ENCODE measurements at places on chromosomes 4 and X. TPM values are rescaled to one million over a fixed set of nuclear protein-coding genes. Genes with fewer than 3 reads are reported as not detected.

DNA sequence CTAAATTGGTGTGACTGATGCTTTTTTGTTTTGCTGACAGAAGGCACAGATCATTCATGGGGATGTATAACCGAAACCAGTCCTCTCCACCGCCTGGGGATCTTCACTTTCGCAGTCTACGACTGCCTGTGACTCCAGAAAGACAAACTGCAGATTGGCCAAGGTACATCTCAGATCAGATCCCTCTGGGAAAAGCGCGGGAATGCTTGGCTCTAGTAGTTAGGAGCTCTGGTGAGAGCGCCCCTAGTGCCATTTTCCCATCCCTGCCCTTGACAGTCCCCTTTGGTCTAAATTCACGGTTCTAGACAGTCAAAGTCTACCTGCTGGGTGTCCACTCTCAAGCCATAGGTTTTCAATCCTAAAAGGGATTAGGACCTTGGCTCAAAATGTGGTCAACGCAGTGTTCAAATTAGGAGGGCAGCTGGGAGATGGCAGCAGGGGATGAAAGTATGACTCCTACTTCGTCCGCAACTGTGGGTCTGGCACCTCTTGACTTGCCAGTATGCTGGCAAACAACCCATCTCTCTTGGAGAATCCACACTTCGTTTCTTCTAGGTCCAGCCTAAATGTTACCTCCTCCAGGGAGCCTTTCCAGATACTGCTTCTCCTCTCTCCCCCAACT, 6.9 kb upstream of the HAND2 start:
- DNase-seq = no peak

DNA sequence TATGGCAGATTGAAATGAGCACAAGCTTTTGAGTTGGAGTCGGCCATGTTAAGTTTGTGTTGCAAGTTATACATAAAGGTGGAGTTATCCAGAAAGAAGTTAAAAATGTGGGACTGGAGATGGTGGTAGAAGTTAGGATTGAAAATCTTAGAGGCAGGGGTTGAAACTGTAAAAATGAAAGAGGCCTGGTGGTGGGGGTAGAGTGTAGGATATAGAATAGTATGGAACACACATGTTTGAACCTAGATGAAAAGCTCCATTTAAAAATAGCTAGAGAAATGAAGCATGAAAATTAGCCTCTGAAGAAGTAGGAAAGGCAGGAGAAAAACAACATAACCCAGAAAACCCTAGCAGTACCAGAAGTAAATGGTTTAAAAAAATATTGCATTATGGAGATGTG, 131.8 kb upstream of the ENPEP start:
- no peak for DNase-seq

- DNase-seq = no peak
Observed at GRCh38 chr4:5037553-5038551, 13.4 kb upstream of the STK32B start.

- DNase-seq = no peak
Observed at GRCh38 chrX:129792586-129793291, 13.0 kb downstream of the SASH3 start.

DNA sequence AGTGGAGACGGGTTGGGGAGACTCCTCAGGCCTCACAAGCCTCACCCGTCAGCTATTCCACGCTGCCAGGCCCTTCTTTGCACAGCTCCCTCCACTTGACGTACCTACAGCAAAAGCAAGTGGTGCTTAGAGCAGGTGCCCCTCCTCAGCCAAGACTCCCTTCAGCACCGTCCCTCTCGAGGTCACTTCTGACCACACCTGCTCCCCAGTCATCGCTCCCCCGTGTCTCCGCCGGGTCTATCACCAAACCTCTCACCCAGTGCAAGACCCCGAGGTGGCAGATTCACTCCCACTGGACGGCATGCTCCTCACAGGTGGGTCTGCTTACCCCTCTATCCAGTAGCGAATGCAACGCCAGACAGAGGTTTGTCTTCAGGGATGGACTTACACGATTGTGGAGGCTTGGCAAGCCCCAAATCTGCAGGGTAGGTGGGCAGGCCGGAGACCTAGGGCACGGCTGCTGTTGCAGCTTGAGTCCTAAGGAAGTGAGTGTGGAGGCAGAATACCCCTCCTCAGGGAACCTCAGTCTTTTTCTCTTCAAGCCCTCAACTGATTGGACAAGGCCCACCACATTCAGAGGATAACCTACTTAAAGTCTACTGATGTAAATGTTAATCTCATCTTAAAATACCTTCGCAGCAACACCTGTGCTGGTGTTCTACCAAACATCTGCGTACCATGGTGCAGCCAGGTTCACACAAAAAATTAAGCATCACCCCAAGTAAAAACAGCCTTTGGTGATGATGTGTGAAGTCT, 14.5 kb upstream of the HELT start:
- no peak for DNase-seq

DNA sequence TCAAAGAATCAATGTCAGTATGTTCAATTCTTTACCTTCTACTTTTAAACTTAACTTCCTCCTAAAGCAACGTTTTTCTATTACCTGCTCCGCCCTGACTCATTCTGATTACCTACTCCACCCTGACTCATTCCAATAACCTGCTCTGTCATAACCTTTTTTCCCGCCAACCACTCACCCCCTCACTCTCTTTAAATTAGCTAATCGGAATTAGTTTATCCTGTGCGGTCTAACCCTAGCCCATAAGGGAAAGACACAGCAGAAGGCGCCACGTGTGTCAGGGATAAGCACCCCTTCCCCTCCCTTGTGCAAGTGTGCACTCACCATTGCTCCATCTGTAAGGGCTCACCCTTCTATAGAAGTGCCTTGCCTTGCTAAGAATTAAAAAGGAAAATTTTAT, 64.4 kb downstream of the EIF4E start:
- DNase-seq = no peak

DNA sequence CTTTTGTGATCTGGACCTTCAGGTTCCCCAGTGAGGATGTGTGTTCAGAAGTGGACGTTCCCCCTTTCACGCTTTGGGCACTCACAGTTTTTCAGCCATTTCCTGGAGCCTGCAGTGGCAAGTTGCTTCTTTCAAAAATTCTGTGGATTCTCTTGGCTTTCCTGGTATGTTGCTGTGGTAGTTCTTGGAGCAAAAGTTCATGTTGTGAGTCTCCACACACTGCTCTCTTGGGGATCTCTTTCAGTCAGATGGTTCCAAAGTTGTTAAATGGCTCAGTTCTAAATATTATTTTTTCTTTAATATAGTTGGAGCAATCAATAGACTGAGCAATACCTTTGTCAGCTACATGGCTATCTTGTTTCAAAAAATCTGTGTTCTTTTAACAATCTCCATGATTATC, 28.5 kb upstream of the BANK1 start:
- DNase-seq = no peak

DNA sequence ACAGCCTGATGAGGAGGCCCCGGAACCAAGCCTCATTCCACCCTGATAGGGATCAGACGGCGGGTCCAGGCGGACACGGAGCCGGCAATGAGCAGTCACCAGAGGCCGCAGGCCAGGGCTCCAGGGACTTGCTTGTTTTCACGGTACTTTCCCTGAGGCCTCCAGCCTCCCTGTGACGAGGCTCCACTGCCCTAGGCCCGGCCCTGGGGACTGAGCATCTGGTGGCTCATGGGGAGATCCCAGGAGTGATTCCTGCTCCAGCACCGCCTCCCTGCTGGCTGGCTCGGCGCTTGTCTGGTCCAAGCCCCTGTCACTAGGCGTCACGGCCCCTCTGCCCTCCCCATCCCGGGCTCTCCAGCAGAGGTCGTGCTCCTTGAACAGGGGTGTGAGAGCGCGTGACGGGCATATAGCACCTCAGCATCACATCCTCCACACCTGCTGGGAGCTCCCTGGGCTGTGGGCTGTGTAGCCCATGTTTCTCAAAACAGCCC, 14.1 kb downstream of the HTRA3 start:
- DNase-seq = no peak

DNA sequence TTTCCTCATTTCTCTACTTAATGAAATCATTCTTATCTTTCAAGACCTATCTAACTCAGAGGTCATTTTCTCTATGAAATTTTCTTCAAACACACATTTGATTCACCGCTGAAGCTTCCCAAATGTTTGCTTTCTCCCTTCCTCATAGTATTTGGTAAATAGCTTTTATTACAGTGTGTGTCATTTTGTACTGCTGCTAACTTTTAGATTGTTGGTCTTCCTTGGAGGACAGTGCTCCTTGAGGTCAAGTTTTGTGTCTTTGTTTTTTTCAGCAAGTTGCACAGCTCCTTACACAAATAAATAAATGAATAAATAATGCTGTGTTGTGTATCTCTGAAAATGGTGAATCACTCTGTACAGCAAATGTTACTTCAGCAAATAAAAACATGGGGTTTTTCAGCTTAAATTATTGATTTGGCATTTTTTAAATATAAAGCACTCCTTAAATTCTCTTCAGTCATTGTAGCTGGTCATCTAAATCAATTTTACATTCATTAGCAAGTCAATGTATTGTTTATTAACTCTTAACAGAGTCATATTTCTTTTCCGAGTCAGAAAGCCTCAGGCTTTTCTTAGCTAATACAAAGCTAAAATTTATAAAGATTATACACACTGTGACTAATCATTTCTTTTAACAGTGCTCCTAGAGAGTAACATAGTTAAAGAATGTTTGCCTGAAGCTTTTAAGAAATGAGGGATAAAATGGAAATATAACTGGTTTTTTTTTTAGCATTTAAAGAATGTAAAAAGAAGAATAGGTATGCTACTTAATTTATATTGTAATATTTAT, 30.1 kb upstream of the MAD2L1 start:
- DNase-seq = no peak

GRCh38 chr4:83152746-83153145, 38.2 kb upstream of the PLAC8 start:
- DNase-seq = no peak

GRCh38 chrX:71949844-71950445, 39.3 kb downstream of the NHSL2 start:
- no peak for DNase-seq

DNA sequence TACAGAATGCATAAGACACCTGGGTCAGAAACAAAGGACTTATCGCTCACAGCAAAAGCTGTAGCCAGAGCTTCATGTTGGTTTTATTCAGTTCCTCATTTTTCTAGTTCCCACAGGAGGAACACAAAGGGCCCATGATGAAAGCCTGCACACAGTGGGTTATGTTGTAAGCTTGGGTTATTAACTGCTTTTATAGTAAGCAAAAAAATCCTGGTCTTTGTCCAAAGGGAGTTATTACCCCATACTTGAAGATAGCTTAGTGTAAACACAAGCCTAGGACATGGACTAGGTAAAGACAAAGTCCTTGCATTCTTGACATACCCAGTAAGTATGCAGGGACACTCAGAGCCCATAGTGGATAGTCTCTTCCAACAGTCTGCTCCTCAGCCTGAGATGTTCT, 11.7 kb downstream of the BBS12 start:
- no peak for DNase-seq

GRCh38 chrX:11881485-11882170, 123.6 kb downstream of the MSL3 start:
- no peak for DNase-seq

DNA sequence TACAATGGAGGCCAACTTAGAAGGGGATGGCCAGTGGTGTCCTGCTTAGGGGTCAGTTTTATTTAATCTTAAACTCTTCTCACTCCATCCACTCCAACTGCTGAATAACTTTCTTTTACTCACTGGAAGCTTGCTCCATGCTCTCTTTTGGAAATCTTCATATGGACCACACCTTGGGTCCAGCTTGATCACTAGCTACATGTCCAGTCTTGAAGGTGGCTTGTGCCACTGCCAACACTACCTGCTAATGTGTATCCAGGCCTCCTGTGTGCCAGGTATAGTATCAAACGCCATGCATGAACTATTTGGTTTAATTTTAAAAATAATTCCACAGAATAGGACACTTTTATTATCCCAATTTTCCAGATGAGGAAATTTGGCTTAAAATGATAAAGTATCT, 37.0 kb upstream of the KDR start:
- DNase-seq = no peak

- DNase-seq = peak; percentile 13
Observed at GRCh38 chrX:138128027-138128671, 562.2 kb downstream of the ZIC3 start.

- no peak for DNase-seq
Observed at GRCh38 chrX:34528081-34528480, 129.0 kb downstream of the TMEM47 start.

DNA sequence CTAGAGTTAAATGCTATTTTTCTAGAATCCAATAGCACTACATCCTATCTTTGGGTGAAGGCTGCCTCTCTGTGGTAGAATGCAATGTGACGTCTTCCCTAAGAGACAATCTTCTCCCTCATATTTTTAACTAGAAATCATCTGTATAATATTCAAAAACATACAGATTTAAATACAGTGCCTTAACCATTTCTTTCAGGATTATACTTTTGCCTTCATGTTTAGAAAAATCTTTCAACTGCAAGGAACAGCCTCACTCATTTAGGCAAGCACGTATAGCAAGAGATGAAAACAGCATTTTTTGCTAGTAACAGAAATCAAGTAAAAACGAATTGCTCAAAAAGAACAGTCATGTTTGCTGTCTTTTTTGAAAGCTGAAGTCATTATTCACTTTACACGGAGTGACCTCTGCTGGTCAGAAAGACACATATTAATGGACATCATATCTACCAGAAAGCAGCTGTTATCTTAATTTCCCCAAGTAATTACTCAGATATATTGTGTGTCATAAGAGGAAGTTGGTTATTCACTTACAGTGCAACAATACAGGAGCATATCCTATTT, 422.3 kb downstream of the STPG2 start:
- DNase-seq = no peak

DNA sequence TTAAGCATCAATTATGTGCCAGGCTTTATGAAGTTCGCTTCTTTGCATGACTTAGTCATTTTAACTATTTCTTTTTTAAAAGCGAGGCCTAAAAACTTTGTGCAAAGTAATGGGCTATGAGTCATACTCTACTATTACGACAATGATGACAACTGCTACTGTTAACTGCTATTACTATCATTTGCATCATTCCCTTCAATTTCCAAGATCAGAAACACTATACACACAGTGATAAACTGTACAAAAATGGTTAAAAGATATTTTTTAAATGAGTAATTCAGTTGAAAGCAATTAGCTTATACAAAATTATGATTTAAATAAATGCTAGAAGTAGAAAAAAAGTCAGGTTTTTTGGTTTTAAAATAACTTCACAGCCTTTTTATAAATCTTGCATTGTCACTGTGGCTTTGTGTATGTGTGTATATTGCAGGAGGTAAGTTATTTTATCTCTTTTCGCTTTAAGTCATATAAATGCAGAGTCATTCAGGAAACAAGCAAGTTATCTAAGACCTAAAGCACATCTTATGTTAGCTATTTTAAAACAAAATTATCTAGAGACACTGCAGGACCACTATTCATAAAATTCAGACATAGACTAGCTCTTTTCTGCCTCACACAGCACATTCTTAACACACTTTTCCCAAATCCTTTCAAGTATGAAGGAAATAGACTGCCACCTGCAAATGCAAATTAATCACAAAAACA, 18.5 kb upstream of the CXCL3 start:
- DNase-seq = no peak

Gene KLB
- not detected for total RNA-seq

Gene COL4A6
- not detected for total RNA-seq

Gene ALB
- not detected for total RNA-seq

Gene IGFBP7
- total RNA-seq = 16.7 TPM

Gene EDA
- total RNA-seq = 3.2 TPM

Gene CLCN4
- total RNA-seq = 0.42 TPM

Gene CSAG3
- 10.4 TPM for total RNA-seq

Gene RNF212
- total RNA-seq = 4.1 TPM

Gene ARHGEF38
- not detected for total RNA-seq

Gene FAM50A
- total RNA-seq = 48.8 TPM

Data from naive thymus-derived CD4-positive, alpha-beta T cell (primary cell).